Sciatic nerve (tissue), 2 donors: ENCODE measurements at places on chromosomes 1 and 21. TPM values are rescaled to one million over a fixed set of nuclear protein-coding genes. Genes with fewer than 3 reads are reported as not detected.

DNA sequence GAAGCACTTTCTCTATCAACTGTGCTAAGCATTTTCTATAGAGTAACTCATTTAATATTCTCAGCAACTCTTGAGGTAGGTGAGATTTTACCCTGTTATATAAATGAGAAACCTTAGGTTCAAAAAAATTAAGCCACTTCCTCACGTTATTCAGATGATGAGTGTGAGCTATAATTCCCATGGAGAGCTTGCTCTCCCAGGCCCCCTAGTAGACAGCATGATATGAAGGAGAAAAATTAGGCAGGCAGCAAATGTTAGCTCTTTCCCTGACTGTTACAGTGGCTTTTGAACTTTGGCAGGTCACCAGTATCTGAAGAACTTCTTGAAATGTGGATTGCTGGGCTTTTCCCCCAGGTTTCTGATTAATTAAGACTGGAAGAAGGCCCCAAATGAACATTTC, 753.1 kb downstream of the NCAM2 start:
- DNase-seq = no peak

ADAM30 gene
- not detected for total RNA-seq

GRIK1 gene
- 4.6 TPM for total RNA-seq

DNA sequence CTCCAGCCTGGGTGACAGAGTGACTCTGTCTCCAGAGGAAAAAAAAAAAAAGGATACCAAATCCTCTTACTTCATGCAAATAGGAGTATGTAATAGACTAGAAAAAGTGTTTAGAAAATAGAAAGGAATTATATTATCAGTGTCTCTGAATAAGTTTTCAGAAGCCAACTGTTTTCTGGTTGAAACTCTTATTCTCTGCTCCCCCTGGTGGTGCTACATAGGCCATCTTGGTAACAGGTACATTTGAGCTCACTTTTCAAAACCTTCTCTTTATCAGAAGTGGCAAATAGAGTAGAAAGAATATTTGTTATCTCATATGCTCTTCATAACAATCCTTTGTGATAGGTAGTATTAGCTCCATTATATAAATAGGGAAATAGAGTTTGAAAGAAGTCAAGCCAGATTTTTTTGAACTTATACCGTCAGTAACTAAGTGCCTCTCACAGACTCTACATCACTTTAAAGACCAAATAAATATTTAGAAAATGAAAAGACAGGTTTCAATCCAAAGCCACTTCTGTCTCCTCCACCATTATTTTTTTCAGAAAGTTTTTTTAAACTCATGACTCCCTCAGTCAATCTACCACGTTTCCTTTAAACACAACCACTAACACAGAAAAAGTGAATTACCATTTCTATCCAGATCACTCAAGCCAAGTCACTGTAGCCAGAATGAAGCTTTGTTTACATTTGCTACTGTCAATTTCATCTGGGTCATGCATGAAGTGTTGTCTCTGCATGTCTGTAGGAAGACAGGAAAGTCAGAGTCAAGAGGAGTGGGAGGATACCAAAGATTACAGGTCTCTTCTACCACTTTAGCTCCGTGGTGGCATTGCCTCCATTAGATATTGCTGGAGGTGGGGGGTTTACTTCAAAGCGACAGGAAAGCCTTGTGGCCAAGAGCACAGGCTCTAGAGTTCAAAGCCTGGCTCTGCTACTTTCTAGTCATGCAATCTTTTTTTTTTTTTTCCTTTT, 45.6 kb downstream of the IL23R start:
- no peak for DNase-seq

FAM72B gene
- total RNA-seq = 0.89 TPM

DNA sequence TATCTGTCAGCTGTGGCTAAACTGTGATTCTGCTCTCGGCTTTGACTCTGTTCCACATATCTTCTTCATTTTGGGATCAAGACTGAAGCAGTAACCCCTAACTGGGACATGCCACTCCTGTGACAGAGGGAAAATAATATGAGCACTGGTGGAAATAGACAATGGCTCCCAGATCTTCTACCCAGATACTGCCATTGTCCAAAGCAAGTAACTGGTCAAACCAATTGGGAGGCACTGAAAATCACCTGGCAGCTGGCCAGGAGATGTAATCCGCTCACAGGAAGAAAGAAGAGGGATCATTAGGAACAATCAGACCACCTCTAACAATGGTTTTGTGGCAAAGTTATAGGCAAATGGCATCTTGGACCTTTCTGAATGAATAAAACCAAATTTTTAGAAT, 10.7 kb downstream of the SNX7 start:
- no peak for DNase-seq

DNA sequence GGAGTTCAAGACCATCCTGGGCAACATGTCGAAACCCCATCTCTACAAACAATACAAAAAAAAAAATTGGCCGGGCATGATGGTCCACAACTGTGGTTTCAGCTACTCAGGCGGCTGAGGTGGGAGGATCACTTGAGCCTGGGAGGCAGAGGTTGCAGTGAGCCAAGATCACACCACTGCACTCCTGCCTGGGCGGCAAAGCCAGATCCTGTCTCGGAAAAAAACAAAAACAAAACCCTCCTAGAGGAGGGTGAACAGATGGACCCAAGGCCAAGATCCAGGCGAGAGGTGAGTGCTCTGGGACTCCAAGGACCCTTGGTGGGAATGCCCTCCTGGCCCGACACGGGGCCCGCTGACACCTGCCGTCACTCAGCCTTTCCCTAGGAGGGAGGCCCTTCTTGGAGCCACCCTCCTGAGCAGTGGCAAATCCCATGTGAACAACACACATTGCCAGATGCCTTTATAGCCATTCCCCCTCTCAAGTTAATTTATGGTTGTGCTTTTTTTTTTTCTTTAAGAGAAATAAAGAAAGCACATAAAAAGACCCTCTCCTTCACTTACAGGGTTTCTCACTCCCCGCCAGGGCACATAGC, 380 bp downstream of the TFF2 start:
- DNase-seq = peak; percentile 7

DNA sequence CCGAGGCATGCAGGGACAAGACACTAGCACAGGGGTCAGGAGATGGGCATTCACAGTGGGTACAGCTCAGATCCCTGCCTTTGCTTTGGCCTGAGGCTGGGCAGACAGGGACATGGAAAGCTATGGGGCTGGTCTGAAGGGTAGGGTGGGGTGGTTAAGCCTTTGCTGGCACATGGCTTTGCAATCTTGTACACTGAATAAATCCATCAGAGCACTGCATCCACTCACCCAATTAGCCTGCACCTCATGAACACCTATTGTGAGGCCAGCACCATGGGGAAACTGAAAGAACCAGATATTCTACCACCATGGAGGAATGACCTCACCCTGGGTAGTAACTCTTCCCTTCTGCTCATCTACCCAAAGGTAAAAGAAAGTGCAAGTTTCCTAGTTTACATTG, 199.6 kb upstream of the LMO4 start:
- DNase-seq = no peak
